Activated naive CD4-positive, alpha-beta T cell treated with Interleukin-2 at 50 U/mL for 16 hours (primary cell): ENCODE measurements at places on chromosomes 3 and 15.
A peak's percentile ranks its signal among the peaks of the same experiment; 100 is the strongest.

DNA sequence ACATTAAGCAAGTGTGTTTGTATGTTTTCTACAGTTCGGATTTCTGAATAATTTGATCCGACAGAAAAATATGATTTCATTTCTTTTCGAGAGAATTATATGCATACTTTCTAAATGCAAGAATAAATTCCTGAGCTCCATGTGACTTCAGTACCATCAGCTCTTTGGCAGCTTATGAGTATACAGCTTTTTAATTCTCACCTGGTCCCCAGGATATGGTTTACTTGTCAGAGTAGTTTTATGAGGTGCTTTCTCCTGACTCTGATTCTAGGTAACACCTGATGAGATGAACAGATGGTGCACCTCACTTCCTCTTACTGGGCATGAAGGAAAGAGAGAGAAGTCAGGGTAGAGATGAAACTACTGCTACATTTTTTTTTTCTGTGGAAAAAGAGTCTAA lies 3.1 kb downstream of the HGD start:
- no peak for DNase-seq

GRCh38 chr3:176941689-176942088 lies 255.6 kb downstream of the TBL1XR1 start:
- no peak for DNase-seq

DNA sequence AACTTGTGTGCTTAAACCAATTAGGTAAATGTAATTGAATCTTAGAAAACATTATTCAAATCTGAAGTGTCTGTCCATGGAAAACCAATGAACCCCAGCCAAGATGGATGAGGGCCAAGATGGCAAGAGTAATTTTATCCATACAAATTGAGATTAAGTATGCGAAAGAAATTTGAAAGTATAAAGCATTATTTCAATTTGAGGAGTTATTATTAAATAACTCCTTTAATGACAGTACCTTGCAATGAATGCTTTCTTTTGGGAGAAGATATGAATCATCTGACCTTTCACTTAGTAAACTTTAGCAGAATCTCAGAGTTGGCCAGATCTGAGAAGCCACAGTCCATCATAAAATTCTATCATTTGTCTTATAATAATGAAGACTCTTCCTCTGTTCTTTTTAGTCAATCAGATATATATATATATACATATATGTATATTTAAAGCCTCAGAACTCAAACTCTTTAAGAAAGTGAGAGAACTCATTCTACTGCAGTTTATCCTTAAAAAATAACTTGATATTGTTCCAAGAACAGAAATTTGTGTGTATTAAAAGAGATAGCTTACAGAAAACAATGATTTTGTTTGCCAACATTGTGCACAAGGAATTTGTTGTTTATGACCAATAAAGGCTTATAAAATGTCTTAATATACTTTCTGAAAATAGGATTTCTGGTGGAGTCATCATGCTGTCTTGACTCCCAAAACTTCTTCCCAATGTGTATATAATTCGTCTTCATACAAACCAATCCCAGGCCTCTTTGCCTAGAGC lies 434.8 kb upstream of the THBS1 start:
- no peak for DNase-seq

- DNase-seq = no peak
Measured at GRCh38 chr3:137568880-137569279, 195.2 kb upstream of the SOX14 start.

GRCh38 chr15:83721981-83722380 lies 68.1 kb downstream of the ADAMTSL3 start:
- DNase-seq = no peak

DNA sequence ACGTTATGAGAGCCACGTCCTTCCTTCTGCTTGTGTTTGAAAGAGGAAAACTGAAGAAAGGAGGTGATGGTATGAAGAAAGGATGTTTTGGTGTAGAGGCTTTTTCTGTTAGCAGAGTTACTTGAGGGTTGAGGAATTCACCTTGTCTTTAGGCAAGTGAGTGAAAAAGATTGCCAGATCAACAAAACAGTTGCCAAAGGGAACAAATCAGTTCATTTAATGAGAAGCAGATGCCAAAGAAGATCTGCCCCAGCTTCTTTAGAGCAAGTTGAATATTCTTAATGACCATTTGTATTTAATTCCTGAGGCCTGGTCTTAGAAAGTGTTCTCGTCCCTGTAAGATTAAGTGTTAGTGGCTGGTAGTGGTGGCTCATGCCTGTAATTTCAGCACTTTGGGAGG lies 2.6 kb downstream of the CHCHD6 start:
- no peak for DNase-seq

GRCh38 chr15:43107751-43108150 lies 1.9 kb upstream of the UBR1 start:
- no peak for DNase-seq

DNA sequence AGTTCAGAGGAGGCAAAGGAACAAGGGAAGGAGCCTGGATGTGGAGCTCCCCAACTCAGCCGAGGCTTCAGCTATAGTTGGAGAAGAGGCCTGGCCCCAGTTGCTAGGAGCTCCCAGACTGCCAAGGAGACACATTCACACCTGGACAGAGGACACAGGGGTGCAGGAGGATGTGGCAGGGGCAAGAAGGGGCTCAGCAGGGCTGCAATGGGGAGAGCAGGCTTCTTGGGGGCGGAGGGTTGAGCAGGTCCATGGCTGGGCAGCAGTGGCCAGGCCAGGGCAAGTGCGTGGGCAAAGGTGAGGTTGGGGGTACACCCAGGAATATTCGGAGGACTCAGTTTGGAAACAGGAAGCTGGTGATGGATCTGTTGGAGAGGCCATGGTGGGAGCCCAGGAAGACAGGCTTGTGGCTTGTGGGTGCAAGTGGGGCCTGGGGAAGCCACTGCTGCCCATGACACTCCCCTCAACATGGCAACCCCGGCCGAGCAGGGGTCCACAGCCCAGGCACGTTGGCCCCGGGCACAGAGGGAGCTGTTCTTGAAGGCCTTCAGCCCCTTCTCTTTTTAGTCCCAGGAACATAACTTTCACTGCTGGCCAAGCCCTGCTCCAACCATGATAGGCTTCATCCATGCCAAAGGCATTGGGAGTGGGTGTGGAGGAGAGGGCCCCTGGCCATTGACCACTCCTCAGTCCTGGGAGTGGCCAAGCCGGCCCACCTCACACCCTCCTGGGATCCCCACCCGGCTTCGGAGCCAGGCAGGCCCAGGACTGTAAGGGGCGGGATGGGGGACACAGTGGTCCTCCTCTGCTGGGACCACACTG lies 33.3 kb downstream of the TSPAN3 start:
- no peak for DNase-seq

- no peak for DNase-seq
Measured at GRCh38 chr3:34070831-34071585, 272.6 kb downstream of the PDCD6IP start.

DNA sequence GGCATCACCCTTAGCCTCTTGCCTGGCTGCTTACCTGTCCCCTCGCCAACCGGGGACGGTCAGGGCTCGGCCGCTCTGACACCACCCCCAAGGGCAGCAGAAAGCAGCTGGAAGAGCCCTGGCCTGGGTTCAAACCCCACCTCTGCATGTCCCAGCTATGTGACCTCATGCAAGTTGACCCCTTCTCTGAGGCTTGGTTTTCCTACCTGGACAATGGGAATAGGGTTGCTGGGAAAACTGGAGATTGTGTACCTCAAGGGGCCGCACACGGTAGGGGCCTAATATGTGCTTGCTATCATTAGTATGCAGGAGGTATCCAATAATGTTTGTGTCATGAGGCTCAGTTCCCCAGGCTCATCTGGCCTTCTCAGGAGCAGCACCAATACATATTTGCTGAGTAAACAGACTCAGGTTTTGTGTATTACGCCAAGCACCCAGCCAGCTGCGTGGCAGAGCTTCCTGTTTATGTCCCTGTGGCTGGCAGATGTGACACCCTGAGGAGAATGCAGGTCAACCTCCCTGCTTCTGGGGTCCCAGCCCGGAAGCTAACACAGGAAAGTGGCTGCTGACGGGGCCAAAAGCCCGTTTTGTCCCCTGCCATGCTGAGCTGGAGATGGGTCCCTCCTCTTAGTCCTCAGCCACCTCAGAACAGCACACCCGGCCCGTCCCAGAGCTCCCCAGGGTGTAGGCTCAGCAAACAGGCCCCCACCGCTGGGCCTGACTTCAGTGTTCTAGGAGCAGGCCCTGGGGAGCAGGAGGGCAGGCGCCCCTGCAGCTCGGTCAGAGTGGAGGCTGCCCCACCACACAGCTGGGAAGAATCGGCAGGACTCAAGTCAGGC lies 29.7 kb downstream of the PLXND1 start:
- peak; percentile 45 for DNase-seq

GRCh38 chr3:16300307-16300706 lies 35.3 kb downstream of the OXNAD1 start:
- no peak for DNase-seq

DNA sequence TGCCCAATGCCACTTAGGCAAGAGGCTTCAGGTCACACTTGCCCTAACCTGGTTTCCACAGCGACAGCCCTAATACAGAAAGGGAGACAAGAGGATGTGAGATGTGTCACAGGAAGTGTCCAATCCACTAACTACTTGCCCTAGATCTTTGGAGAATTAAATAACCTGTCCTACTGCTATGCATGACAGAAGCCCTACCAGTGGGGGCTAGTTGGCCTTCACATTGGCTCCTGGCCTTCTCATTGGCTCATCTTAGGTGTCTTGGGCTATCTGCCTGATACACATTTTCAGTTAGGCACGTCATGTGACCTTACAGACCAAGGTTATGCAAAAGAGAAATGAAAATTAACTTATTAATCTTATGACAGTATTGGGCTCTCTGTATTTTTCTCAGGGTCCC lies 449.9 kb downstream of the FHIT start:
- DNase-seq = no peak

DNA sequence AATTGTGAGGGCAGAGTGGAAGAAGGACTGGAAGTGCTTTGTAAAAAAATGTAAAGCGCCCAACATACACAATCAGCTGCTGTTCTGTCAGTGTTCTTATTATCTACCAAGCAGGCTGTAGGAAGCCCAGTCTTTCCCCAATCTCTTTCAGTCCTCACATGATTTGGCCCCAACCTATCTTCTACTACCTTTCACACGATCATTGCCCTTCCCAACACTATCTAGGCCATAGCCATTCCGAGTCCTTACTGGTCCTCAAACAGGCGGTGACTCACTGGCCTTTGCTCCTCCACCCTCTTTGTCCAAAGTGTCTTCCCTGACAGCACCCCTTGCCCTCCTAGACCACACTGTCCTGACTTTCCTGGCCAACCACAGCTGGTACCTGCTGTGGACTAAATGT lies 861 bp upstream of the RFT1 start:
- DNase-seq = no peak

DNA sequence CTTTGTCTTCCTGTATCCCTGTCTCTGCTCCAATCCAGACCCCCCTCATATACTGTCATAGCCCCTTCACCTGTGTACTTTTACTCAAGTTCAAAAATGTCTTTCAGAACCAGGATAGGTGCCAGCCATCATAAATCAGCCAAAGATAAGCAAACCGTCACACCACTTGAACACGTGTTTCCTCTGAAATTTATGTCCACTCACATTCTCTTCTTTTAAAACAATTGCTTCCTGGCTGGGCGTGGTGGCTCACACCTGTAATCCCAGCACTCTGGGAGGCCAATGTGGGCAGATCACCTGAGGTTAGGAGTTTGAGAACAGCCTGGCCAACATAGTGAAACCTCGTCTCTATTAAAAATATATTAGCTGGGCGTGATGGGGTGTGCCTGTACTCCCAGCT lies 74.1 kb downstream of the IGF2BP2 start:
- no peak for DNase-seq

DNA sequence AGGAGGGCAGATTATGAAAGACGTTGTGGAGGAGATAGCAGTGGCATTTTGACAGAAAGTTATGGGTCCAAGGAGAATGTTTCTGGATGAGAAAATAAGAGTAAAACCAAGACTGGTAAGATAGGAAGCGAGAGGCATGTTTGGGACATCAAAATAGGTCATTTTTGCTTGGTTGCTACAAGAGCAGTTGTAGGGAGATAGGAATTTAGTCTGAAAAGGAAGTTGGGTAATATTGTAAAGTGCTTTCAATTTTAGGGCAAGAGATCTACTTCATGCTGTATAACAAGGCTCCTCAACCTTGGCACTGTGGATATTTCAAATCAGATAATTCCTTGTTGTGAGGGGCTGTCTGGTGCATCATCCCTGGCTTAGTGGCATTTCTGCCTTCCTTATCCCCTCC lies 118.0 kb upstream of the DPH6 start:
- no peak for DNase-seq

DNA sequence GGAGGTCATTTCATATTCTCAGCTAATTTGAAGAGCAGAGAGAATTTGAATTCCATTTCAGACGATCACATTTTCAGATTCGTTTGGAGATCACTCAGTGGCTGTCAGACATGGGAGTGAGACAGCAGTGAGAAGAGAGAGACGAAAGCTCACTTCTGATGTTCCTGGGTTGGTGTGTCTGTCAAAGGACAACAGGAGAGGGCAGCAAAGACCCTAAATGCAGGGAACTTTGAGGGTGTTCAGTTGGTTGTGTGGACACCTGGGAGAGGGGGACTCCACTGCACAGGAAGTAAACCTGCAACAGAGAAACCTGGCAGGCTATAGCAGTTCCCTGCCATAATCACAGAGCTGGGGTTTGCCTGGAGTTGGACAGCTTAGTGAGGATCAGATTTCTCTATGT lies 675.1 kb downstream of the SQOR start:
- DNase-seq = no peak

DNA sequence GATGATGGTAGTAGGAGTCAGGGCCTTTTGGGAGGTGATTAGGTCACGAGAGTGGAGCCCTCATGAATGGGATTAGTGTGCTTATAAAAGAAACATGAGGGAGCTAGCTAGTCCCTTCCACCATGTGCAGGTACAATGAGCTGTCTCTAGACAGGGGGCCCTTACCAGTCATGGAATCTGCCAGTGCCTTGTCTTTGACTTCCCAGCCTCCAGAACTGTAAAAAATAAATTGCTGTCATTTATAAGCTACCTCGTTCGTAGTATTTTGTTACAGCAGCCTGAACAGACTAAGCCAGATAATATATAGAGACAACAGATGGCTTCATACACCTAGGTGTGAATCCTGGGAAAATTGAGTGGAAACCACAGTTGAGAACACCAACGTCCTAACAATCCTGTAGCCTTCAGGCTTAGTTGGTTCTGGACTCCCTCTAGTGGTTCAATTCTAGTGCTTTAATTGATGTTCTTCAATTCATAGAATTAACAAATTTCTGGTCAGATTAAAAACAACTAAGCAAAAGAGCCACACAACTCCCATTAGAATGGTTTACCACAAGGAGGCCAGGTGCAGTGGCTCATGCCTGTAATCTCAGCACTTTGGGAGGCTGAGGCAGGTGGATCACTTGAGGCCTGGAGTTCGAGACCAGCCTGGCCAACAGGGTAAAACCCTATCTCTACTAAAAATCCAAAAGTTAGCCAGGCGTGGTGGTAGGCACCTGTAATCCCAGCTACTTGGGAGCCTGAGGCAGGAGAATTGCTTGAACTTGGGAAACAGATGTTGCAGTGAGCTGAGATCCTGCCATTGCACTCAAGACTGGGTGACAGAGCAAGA lies 21.3 kb upstream of the GATM start:
- no peak for DNase-seq

DNA sequence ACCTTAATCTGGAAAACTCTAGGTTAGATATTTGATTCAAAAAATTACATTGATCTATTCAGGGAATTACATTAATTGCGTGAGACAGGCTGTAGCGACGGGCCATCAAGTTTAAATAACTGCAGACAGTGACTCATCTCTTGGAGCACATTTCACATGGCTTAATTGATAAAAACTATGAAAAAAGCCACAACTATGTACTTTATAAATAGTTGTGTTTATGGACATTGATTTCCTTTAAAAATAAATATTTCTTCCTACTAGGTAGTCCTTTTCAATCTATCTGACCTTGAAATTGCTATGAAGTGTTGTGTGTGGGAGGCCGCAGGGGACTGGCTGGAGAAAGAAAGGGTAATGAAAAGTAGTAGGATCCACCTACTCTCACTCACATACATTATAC lies 157.8 kb downstream of the IL1RAP start:
- DNase-seq = no peak
